Activated T-helper 2 cell treated with anti-CD3 and anti-CD28 coated beads, Interferon-gamma antibody, Interleukin-2, Interleukin-4, amounts not matched to agents 10 μg/mL and 5 μg/mL and 100 μg/mL, durations not matched to agents 14 hours and 24 hours and 36 hours (primary cell): ENCODE measurements at places on chromosomes 13 and 19. TPM values are rescaled to one million over a fixed set of nuclear protein-coding genes. Genes with fewer than 3 reads are reported as not detected.
A peak's percentile ranks its signal among the peaks of the same experiment; 100 is the strongest.

DNA sequence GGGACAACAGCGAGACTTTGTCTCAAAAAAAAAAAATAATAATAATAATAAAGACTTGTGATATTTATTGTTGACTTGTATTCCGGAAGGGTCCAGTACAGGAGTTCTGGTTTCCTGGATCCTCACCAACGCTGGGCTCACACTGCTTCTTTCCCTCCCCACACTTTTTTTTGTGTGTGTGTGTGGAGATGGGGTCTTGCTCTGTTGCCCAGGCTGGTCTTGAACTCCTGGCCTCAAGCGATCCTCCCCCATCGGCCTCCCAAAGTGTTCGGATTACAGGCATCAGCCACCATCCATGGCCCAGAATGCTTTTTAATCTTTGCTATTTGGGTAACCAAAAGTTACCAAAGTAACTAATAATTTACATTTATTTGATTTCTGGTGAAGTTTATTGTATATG, 39.1 kb downstream of the SIPA1L3 start:
- no peak for DNase-seq

Gene ZNF492
- 0.07 and 0.18 TPM in 2 replicates for total RNA-seq

Gene CEACAM3
- not detected in 2 replicates for total RNA-seq

Gene ATP4B
- total RNA-seq, result not detected in 2 replicates

DNA sequence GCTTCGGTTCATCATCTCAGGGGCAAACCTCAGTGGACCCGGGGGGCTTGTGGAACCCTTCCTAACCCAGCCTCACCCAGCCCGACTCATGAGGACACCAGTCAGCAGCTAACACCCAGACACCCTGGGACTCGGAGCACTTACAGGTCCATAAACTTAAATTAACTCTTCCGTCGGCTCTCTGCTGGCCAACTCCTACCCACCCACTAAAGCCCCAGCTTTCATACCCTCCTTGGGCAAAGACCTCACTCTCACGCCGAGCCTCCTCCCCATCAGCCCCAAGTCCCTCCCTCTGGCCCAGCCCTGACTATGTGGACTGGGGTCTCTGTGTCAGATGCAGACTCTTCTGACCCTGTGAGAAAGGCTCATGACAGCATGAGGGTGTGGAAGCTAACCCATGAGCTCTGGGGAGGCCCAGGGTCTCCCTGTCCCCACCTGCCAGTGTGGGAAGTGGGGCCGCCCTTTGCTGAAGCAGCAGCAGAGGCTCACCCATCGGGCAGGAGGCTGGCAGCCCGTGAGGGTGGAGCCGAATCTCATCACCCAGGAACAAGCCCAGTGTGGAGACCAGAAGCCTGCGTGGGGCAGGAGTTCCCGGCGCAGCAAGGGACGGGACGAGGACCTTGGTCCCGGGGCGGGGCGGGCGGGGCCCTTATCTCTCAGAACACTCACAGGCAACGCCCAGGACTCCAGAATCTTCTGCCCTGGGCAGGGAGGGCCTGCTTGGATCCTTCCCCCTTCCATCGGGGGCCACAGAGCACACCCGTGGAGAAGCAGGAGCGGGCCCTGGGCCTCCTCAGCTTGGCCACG, 19.8 kb downstream of the TCF3 start:
- no peak for DNase-seq

Gene PSG4
- total RNA-seq, result not detected in 2 replicates

Gene PSG3
- not detected in 2 replicates for total RNA-seq

Gene COMMD6
- total RNA-seq, result 120 TPM in 2 replicates

DNA sequence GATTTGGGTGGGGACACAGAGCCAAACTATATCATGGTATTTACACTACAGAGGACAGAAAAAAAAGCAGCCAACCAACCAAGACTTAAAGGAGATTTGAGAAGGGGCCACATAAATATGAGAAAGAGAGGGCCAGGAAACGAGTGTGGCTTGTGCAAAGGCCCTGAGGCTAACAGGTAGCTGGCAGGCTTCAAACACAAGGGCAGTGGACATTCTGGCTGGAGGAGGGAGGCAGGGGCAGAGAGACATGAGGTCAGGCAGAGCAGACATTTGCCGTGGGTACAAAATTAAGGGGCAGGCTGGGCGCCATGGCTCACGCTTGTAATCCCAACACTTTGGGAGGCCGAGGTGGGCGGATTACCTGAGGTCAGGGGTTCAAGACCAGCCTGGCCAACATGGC, 278.7 kb downstream of the FOXO1 start:
- no peak for DNase-seq

- no peak for DNase-seq
These were observed 55.0 kb downstream of the ZIC5 start for GRCh38 chr13:99916366-99917103.

DNA sequence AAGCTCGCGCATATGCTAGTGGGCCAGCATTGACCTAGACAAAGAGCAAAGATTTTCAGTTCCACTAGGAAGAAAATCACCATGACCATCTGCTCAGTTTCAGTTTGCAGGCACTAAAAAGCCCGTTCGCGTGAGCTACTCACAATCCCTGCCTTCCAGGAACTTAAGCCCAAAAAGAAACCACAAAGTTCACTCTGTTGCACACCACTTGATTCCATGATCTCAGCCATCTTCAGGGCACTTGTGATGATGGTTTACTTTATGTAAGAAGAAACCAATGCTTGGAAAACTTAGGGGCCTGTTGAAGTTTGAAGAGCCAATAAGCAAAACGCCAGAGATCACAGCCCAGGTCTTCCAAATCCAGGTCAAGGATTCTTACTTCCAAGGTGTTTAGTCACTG, 45.0 kb upstream of the SLC15A1 start:
- DNase-seq, result no peak

Gene ZNF227
- 17.6 and 17.7 TPM in 2 replicates for total RNA-seq

Gene ANKRD24
- 0.30 and 0.50 TPM in 2 replicates for total RNA-seq

DNA sequence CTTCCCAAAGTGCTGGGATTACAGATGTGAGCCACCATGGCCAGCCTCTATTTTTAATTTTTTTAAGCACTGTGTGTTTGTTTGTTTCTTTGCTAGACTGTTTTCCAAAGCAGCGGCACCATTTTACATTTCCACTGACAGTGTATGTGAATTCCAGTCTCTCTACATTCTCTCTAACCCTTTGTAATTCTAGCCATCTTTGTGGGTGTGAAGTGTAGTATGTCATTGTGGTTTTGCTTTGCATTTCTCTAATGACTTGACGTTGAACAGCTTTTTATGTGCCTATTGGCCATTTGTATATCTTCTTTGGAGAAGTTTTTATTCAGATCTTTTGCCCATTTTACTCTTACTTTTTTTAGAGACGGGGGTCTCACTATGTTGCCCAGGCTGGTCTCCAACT, 11.6 kb downstream of the PNPLA6 start:
- DNase-seq, result no peak

- no peak for DNase-seq
These were observed 6.1 kb downstream of the SAFB start for GRCh38 chr19:5628919-5629481.

GRCh38 chr13:43072394-43072793, 49.0 kb downstream of the DNAJC15 start:
- DNase-seq, result no peak

GRCh38 chr13:30868799-30869470, 37.1 kb upstream of the MEDAG start:
- no peak for DNase-seq

- no peak for DNase-seq
These were observed 1019.5 kb downstream of the PCDH9 start for GRCh38 chr13:66210677-66211076.

Gene TNFSF9
- total RNA-seq, result 6.9 and 7.4 TPM in 2 replicates

DNA sequence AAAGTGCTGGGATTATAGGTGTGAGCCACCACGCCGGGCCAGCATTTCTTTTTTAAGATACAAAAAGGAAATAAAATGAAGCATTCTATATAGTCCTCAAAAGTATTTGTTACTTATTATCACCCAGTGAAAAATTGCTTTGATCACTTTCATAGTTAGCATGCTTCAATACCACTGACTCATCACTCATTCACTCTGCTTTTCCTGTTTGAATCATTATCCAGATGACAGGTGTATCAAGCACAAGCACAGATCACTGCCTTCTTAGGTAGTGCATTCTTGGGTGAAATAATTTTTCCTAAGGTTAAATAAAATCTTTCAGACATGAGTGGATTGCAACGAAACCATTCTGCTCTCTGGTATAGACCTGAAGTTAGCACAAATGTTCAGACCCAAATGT, 35.8 kb upstream of the SPART start:
- DNase-seq, result no peak

- DNase-seq, result no peak
These were observed 383.4 kb downstream of the LMO7 start for GRCh38 chr13:76019421-76020044.

Gene ABHD17A
- 100 and 102 TPM in 2 replicates for total RNA-seq

GRCh38 chr19:14814982-14815652, 19.9 kb downstream of the OR7A5 start:
- no peak for DNase-seq

GRCh38 chr13:31038834-31039552, 106.5 kb downstream of the TEX26 start:
- DNase-seq, result peak; percentile 15

GRCh38 chr13:38340624-38341023, 9.0 kb upstream of the UFM1 start:
- no peak for DNase-seq

DNA sequence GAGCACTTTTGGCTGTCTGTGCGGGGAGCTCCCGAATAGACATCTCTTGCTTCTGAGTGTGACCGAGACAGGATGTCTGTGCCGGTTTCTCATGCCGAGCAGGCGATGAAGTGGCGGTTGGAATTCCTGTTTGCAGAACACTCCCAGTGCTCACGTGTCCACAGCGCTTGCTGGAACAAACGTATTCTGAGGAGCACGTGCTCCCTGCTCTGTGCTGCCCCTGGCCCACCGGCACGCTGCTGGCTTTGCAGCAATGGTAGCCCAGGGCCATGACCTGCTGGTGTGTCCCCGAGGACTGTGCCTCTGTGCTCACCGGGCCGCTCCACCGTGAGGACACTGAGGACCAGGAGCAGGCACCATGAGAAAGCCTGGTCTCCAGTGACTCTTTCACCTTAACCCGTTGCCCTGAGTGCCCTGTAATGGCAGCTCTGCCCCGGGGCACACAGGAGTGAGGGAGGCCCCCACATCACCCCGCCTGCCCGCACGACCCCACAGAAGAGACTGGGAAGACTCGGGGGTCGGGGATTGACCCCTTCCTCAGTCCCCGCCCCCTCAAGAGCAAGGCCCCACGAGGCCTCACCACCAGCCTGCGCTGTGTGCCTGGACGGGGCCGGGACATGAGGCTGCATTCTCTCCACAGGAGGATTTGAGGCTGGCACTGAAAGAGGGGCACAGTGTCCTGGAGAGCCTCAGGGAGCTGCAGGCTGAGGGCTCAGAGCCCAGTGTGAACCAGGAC, 40.0 kb upstream of the F7 start:
- DNase-seq, result no peak

DNA sequence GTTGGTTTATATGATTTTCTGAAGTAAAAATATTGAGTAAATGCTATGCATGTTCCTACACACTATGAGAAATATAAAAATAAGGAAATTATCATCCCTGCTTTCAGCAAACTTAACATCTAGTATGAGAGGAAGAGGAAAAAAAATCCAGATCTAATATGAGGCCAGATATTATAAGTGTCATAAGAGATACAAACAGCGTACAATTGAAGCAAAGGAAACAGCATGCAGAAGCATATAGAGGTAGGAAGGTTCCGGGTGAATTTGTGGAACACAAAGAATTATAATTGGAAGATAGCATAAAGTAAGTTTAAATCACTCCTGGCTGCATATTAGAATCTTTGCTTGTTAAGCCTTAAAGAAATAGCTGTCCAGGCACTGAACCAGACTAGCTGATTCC, 88.3 kb downstream of the PDS5B start:
- no peak for DNase-seq

Gene TTC9B
- not detected in 2 replicates for total RNA-seq

Gene FOXA3
- 0.37 and 0.60 TPM in 2 replicates for total RNA-seq

GRCh38 chr13:69617587-69617986, 490.0 kb upstream of the ATXN8OS start:
- no peak for DNase-seq

Gene ZNF568
- 4.5 and 6.3 TPM in 2 replicates for total RNA-seq

DNA sequence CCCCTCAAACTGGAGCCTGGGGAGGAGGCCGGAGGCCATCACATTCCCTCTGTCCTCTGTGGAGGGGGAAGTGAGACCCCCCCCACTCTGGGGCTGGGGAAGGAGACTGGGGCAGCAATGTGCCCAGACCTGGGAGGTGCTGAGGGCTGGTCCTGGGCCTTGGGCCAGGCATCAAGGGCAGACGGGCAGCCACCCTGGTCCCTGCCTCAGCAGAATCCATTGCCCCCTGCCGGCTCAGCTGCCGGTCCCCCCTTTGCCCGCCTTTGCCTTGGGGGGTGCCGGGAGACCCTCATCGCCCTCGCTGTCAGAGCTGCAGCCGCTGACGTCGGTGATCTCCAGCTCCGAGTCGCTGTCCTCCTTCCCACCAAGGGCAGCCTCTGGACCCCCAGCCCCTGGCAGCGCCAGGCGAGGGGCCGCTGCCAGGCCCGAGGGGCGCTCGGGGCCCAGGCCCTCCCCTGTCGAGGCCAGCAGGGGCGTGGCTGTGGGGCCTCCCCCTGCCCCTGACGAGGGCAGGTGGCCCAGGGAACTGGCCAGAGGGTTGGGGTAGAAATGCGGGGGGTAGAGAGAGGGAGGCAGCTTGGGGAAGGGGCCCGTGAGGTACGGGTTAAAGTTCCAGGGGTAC, 20.1 kb downstream of the ERFL start:
- no peak for DNase-seq

GRCh38 chr13:34107806-34108205, 289.9 kb downstream of the RFC3 start:
- no peak for DNase-seq

DNA sequence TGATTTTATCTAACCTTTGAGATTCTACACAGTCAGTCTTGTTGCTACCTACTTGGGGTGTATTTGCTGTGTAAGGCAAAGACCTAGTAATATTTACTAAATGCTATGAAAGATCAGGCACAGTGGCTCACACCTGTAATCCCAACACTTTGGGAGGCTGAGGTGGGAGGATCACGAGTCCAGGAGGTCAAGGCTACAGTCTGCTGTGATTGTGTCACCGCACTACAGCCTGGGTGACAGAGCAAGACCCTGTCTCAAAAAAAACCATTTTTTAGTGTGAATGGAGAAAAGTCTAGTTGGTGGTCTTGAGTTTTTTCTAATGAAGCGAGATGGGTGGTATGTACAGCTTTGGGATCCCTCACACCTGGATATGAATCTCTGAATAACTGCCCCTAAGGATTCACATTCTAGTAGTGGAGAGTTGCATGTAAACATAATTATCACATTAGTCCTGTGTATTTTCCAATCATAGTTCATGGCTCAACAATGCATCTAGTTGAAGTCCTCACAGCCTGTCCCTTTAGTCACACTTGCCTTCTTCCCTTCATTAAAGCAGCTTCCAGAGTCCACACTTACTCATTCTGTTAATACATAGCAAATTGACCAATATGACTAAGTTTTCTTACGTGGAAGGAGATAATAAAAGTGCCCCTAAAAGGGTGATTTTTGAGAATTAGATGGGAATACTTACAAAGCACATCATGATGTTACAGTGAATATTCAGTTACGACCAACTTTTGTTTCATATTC, 7.5 kb downstream of the RPL21 start:
- DNase-seq, result no peak

GRCh38 chr13:105778196-105778595, 757.3 kb downstream of the EFNB2 start:
- no peak for DNase-seq
